GM12865 (cell line): ENCODE measurements at places on chromosomes 12 and 14.

DNA sequence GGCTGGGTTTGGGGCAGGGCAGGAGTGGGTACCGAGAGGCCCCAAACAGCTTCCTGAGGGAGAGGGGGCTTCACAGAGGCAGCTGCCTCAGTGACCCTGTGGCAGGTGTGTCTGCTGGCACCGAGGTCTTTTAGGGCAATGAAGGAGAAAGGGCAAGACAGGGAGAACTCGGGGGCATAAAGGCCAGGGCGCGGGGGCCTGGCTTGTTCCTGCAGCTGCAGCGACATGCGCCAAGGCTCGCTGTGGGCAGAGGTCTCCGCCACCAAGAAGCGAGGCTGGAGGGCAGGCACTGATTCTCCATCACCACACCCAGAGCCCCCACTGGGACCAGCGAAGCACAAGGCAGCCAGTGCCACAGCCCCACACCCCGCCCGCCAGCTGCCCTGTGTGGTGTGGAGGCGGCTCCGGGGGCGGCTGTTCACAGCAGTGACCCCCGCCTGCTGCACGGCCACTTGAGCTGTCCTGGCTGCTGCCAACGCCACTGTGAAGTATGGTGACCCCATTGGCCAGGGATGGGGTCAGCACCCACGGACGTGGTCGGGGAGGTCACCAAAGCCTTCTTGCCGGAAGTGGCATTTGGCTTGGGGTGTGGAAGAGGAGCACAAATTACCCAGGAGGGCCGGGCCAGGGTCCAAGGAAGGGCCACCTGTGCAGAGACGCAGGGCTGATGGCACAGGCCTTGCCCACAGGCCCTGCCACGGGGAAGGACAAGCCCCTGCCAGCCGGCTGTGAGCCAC is 16.4 kb downstream of the BAG5 start:
- DNase-seq: no peak

- DNase-seq: peak; percentile 1
Observed at GRCh38 chr14:33369972-33370371, 431.3 kb downstream of the NPAS3 start.

- DNase-seq: no peak
Observed at GRCh38 chr12:93266-94005, 26.9 kb downstream of the IQSEC3 start.

DNA sequence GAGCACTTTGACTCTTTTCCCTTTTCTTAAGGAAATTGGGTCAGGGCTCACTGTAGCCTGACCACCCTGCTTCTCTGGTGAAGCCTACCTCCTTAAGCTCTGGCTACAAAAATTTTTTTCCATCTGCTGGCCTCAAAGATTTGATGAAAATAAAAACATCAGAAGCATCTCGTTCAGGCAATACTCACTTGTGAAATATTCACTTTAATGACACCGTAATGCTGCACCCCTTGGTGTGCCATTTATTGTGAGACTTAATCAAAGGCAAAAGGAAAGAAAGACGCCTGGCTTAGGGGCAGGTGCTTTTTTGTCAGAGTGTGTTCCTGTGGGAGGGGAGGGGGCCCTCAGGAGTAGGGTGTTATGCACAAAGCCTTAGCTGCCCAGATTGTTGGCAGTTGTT is 155.0 kb upstream of the TMPO start:
- no peak for DNase-seq

DNA sequence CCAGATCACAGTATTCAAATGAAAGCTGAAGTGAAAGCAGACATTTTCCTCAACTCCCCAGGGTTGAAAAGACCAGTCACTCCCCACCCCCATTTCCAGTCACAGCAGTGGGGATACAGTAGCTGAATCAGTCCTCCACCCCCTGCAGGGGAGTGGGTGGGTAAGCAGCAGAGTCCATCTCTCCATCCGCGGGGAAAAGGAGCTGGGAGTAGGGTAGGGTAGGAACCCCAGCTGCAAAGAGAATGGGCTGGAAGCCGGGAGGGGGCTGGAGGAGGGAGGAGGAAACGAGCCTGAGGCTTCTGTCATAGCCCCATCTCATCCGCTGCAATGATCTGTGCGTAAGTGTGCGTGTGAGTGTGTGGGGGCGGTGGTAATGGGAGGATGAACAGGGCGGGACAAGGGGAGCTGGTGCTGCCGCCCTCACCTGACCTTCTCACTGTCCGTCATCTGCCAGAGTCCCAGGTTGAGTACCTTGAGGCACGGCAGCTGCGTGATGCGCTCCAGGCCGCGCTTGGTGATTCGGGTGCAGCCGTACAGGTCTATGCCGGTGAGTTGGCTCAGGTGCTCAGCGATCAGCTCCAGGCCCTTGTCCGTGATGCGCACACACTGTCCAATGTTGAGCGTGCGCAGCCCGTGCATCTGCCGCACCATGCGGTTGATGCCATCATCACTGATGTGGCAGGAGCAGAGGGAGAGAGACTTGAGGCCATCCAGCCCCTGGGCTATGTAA is 1.8 kb downstream of the FBXL14 start:
- peak; percentile 80 for DNase-seq

DNA sequence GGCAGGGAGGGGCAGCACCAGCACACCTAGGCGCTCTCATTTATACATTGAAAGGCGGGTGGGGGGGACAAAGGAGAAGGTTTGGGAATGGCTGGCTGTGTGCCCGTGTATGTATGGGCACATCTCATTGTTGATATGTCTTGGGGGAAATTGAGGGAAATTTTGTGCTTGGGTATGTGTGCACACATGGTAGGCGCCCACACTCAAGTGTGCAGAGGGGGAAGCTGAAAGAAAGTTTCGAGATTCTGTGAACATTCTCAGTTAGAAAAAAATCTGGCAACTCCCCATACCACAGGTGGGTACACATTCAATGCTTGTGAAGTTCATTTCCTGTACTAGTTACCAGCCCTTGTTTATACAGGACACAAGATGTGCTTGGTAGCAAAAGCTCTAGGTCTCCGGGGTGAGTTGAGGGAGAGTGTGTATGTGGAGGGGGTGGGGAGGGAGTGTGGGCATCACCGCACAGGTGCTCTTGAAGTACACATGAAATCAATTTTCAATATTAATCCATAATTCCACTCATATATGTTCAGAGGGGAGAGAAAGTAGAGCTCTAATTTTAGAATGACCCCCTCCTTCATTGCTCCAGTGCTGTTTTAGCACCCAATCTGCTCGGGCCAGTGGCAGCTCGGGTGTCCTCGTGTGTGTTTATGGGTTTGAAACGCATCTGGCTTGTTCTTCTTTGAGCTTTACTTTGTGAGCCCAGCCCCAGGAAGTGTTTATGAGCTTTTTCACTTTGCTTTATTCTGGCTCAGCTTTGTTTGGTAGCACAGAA is 286.0 kb downstream of the ZFP36L1 start:
- peak; percentile 89 for DNase-seq

DNA sequence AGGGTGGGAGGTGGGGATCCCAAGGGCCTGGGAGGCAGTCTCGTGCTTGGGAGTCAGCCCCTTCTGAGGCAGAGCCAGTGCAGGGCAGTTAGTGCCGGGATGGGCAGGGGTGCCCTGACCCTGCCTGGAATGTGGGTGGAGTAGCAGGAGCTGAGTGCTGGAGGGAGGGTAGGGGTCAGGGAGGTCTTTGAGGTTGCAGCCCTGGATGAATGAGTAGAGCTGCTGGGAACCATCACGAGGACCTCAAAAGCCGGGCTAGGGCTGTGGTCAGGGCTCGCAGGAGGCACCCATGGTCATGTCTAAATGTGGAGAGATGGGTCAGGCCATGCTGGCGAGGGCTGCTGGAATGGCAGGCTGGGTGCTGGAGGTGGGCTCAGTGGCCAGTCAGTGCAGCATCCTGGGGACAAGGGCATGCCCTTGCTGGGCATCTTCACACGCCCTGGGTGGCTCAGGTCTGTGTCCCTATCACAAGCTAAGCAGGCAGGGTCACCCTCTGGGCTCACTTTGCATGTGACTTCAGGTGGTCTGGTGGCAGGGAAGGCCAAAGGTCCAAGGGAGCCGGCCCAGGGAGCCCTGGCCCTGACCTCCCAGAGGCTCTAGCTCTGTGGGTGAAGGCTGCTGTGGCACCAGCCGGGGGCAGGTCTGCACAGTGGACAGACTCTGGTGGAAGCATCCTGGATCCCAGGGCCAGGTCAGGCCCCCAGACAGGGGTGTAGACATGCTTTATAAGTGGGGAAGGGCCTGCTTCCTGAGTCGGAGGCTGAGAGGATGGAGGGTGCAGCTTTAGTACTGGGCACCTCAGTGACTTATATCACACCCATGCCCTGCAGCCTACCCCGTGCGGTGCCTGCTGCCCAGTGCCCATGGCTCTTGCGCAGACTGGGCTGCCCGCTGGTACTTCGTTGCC is 24.5 kb downstream of the PAPLN start:
- no peak for DNase-seq

- DNase-seq: peak; percentile 57
Observed at GRCh38 chr14:80202888-80203562, 8.3 kb downstream of the DIO2 start.

DNA sequence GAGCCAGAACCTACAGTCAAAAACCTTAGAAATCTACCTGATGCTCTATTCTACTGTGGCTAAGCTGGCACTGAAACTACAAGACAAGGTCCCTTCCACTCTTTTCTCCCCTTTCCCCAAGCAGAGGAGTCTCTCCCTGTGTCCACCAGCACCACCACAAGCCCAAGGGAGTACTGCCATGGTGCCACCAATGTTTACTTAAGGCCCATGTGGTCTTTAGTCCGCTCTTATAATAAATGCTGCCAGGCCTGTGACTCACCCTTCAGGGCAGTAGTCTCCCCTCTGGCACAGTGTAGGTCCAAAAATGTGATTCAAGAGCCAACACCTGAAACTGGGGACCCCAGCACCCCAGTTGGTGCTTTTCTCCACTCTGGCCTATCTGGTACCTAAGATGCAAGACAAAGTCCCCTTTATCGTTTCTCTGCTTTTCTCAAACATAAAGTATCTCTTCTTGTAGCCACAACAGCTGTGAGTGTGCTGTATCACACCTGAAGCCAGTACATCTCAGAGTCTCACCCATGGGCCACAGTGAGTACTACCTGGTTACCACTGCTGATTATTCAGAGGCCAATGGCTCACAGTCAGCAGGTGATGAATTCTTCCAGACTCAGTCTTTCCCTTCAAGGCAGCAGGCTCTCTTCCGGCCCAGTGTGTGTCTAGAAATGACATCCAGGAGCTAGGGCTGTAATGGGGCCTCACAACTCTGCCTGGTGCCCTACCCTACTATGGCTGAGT is 29.3 kb downstream of the SLC38A2 start:
- DNase-seq: no peak

- peak; percentile 29 for DNase-seq
Observed at GRCh38 chr12:20646239-20646827, 48.8 kb upstream of the SLCO1C1 start.

DNA sequence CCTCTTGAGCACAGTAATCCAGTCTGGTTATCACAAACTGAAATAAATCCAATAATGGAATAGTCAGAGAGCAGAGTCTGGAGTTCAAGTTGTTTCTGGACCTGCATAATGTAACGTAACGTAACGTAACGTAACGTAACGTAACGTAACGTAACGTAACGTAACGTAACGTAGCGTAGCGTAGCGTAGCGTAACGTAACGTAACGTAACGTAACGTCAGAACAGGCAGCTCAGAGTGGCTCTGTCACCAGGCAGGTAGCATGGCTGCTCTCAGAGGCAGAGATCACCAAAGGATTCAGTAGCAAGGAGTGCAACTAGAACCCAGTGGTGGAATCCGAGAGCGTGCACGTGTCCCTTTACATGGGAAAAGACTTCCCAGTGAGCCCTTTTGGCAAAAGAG is 85.7 kb upstream of the USP44 start:
- DNase-seq: no peak

DNA sequence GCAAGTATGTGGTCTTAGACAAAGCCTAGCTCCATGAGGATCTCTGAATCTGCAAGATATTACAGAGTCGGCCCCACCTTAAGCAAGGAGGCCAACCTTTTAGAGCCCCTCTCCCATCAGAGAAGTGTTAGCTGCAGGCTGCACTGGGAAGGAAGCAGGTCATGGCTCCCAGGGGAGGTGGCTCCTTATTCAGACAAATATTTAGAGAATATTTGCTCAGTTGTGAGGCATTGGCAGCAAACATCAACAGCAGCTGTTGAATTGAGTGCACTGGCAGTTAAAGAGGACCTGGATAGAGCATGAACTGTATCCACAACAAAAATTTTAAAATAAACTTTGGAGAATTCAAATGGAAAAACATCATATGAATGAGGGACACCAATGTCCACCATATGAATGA is 44.7 kb downstream of the FSCB start:
- no peak for DNase-seq

DNA sequence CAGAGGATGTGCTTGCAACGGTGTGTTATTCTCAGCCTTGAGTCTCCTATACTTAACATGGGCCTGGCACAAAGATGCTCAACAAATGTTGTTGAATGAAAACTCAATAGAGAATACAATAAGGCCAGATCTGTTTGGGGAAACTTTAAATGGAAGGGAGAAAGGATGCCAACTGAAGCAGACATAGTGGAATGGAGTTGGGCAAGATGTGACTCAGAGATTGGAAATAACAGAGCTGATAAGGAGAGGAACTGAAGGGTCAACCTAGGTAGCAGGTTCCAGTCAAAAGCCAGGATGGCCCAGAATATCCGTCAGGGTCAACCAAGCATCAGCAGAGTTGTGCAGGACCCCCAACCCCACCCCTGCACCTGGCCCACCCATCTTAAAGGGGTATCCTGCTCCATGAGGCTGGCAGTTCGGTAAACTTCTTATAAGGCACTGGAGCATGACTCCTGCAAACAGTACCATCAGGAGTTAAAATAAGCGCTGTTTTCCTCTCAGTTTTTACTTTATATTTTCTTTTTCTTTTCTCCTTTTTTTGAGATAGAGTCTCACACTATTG is 1.1 kb upstream of the BCDIN3D start:
- DNase-seq: no peak

GRCh38 chr12:6120796-6121473 is 3.5 kb downstream of the VWF start:
- no peak for DNase-seq

GRCh38 chr14:61438036-61438435 is 116.7 kb downstream of the PRKCH start:
- DNase-seq: no peak

- peak; percentile 44 for DNase-seq
Observed at GRCh38 chr12:22459838-22460490, 84.4 kb downstream of the C2CD5 start.

GRCh38 chr14:56659378-56659777 is 79.8 kb downstream of the TMEM260 start:
- no peak for DNase-seq

DNA sequence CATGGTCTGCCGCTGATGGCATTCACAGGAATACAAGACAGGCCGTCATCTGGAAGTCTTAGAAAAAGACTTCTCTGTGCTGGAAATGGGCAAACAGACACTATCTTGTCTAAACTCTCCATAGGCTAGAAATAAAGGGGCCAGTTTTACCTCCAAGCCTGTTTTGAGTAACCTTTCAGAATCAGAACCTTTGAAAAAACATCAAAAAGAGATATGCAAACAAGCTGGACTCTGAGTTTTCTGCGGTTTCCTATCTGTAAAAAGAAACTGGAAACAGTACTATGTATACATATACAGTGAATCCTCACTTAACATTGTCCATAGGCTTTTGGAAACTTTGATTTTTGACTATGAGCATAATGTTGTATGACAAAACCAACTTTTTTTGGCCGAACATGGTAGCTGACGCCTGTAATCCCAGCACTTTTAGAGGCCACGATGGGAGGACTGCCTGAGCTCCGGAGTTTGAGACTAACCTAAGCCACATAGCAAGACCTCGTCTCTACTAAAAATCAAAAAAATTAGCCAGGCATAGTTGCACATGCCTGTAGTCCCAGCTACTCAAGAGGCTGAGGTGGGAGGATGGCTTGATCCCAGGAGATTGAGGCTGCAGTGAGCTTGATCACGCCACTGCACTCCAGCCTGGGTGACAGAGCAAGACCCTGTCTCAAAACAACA is 92.9 kb upstream of the MAX start:
- peak; percentile 88 for DNase-seq
